ENCODE measurements at places on chromosomes 1 and 21.
A peak's percentile ranks its signal among the peaks of the same experiment; 100 is the strongest.

- DNase-seq = peak; percentile 47
These were observed 191.8 kb upstream of the SAMSN1 start for GRCh38 chr21:14737922-14738321.

DNA sequence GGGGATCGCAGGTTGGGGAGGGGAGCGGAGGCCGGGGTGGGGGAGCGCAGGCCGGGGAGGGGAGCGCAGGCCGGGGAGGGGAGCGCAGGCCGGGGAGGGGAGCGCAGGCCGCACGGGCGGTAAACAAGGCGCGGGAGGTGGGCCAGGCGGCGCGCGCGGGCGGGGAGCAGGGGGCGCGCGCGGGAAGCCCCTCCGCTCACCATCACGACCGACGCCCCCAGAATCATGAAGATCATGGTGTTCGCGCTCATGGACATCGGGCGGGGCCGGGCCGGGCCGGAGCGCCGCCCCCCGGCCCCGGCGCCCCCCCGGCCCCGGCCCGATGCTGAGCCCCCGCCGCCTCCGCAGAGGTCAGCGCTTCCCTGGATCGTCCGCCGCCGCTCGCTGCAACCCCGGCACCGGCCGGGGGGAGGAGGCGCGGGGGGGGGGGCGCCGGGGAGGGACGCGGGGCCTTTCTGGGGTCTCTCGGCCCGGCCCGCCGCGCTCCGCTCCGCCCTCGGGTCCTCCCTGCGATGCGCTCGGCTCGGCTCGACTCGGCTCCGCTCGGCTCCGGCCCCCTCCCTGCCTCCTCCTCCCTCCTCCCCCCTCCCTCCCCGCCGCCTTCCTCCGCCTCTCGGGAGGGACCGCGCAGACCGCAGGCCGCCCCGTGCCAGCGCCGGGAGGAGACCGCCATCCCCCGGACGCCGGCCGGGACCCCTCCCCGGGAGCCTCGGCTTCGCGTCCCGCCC is at the start of gene TMEM240:
TSS of gene TMEM240 (minus strand) at position 535 of the 728 bp plus-strand sequence. CDS start at position 257, 278 bp downstream.
- DNase-seq = peak; percentile 52

GRCh38 chr1:216331211-216331610 is 92.0 kb downstream of the USH2A start:
- DNase-seq = no peak

- no peak for DNase-seq
These were observed 29.1 kb downstream of the SLC19A1 start for GRCh38 chr21:45513003-45513717.

DNA sequence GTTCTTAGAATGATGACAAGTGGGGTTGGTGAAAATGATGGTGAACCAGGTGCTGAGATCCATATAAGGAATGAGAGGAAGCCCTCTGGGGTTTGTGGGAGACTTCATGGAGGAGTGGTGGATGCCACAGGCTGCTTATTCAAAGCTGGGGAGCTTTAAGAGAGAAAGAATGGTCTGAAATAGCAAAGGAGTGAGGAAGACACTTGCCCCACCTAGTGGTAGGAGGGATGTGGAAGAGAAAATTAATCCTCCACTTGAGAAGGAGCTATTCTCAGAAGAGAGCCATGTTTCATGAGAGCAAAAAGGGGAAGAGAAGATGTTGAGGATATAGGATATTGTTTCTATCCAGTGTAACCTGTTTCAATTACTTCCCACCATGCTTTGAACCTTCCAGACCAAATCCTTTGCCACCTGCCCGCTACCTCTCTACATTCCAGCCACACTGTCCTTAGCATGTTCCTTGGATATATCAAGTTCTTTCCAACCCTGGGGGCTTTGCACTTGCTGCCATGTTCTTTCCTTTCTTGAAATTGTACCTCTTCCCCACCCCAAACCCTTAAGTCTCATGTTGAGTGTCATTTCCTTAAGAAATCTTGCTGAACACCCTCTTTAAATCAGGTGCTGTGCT is 19.6 kb upstream of the ZNF648 start:
- no peak for DNase-seq

DNA sequence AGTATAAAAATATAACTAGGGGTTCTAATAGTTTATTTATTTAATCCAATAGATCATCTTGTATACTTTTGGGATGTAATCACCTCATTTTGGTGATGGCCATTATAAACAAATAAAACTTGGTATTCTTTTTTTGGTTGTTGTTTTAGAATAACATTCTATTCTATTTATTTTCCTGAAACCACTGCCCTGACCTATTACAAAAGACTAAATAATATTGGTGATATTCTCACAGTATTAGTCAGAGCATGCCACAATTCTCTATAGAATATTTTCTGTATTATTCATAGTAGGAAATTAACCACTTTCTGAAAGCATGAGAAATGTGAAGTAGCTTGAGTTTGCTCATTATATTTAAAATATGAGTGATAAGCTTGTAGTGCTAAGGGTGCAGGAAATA is 54.1 kb upstream of the LRRC7 start:
- no peak for DNase-seq

DNA sequence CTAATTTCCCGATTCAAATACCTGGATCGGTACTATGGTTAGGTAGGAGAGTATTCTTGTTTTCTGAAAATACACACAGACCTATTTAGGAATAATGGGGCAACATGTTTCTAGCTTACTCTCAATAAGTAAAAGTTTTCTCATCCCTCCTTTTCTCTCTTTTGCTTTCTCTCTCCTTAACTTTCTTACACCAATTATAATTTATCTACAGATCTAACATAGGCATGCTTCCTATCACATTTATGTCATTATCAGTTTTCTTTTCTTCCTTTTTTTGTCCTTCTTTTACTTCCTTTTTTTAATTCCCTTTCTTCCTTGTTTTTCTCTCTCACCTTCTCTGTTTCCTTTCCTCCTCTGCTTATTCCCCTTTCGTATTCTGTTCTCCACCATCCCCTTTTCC is 20.3 kb downstream of the SNX7 start:
- no peak for DNase-seq

DNA sequence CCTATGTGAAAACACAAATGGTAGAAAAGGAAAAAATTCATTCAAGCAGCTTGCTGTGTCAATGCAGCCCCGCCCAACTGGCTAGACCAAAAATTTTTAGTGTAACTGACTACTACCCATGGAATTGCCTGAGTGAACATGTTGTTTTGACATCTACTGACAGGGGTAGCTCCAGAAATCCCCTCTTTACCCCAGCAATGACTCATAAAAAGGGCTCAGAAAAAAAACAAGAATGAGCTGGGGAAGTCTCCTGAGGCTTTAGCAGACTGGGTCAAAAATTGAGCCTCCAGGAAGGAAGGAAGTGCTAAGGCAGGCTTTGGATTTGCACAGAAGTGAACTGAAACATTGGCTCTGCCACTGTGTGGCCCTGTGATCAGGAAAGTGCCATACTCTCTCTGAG is 24.4 kb upstream of the FGGY start:
- no peak for DNase-seq

DNA sequence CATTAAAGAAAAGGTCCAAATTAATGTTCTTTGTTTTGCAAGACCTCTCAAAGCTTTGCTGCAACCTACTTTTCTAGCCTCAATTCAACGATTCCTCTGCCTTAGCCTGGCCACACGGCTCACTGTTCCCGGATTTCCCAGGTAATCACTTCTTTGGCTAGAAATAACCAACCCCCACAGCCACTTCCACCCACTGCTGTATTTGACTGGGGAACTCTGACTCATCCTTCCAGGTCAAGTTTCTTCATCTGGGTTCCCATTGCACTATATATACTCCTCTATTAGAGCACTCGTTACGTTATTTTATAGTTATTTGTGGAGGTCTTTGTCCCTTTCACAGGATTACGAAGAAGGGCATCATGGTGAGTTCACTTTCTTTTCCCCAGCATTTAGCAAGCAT is 185.9 kb downstream of the CACNA1E start:
- no peak for DNase-seq

GRCh38 chr21:45544449-45545235 is 2.4 kb upstream of the SLC19A1 start:
- DNase-seq = no peak

- no peak for DNase-seq
These were observed 3.0 kb downstream of the HLX start for GRCh38 chr1:220882061-220882891.

- DNase-seq = no peak
These were observed 458 bp downstream of the CRABP2 start for GRCh38 chr1:156704930-156705320.

DNA sequence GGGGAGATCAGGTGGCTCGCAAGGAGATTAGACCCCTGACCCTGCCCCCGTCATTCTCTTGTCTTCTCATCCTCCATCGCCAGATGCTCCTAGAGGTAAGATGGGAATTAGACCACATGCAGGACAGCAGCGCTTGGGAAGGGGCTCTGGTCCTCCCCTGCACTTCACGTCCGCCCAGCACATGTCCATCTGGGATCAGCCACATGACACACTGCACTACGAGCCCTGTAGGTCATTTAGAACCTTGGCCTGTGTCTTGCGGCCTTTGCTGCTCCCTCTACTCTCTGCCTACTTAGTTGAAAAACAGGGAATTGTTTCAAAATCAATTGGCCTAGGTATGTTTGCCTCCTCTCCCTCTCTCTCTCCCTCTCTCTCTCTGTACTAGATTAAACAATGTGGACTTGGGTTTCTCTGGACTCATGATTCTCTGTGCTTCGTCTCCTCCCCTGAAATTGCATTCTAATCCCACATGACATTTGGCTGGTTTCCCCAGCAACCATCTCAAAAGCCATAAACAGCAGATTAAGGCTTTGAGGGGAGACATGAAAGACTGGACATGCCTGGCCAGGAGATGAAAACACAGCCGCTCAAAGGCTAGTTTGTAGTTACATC is 3.8 kb upstream of the NCMAP start:
- peak; percentile 86 for DNase-seq

- no peak for DNase-seq
These were observed 1.7 kb downstream of the PERM1 start for GRCh38 chr1:980137-980571.

GRCh38 chr1:242405947-242406346 is 118.5 kb downstream of the PLD5 start:
- DNase-seq = no peak

DNA sequence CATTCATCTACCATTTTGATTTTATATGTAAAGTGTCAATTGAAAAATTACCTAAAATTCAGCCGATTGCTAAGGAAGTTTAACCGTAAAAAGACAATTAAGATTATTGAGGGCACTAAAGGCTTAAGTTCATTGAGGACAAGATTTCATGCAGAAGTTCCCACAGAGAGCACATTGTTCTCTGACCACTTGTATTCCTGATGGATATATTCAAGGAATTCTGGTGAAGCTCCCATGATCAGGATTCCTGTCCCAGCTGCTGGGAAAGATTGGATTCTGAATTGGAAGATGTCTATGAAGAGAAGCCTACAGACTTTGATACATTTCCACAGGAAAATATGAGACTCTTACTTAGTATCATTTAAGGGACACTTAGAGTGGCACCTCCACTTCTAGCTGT is 209.2 kb upstream of the KCTD3 start:
- no peak for DNase-seq

- no peak for DNase-seq
These were observed 40.9 kb downstream of the IFI44 start for GRCh38 chr1:78690516-78690915.

GRCh38 chr1:54259546-54260140 is 59.7 kb downstream of the MRPL37 start:
- no peak for DNase-seq

DNA sequence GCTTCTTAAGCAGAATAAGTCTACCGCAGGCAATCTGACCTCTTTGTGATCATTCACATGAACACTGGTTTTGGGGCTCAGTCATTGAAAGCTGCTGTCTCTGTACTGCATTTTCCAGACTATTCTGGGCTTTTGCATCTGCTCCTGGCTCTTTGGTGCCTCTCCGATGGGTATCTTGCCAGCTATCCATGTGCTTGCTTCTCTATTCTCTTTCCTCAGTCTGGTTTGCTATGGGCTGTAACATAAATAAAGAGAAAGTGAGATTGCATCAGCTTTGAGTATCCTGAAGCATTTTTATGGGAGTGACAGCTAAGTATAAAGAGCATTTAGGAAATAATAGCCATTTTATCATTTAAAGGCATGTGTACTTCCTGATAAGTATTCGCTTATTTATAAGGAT is 70.7 kb downstream of the C1orf21 start:
- DNase-seq = no peak

- DNase-seq = no peak
These were observed 59.8 kb downstream of the GPR88 start for GRCh38 chr1:100597784-100598183.

GRCh38 chr1:32753532-32754316 is 51.2 kb upstream of the SYNC start:
- DNase-seq = peak; percentile 78

GRCh38 chr1:8223526-8223925 is 94.4 kb upstream of the SLC45A1 start:
- no peak for DNase-seq

- no peak for DNase-seq
These were observed 85.9 kb upstream of the GADD45A start for GRCh38 chr1:67599085-67599484.

GRCh38 chr1:182596934-182597333 is 7.3 kb downstream of the RGS16 start:
- DNase-seq = no peak

DNA sequence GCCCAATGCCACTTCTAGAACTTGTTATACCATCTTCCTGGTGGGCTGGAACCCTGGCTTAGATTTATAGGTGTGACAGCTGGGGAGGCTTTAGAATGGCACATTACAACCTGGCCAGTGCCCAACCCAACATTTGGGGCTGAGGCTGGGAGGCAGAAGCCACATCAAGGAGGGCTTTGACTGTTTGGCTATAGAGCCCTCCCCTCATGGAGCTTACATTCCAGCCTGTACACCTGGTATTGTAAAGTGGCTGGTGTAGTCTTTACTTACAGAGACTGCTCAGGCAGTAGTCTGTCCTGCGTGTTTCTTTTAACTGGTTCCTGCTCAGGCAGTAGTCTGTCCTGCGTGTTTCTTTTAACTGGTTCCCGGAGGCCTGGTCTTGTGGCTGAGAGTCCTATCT is 10.0 kb upstream of the SLC2A1 start:
- peak; percentile 2 for DNase-seq

DNA sequence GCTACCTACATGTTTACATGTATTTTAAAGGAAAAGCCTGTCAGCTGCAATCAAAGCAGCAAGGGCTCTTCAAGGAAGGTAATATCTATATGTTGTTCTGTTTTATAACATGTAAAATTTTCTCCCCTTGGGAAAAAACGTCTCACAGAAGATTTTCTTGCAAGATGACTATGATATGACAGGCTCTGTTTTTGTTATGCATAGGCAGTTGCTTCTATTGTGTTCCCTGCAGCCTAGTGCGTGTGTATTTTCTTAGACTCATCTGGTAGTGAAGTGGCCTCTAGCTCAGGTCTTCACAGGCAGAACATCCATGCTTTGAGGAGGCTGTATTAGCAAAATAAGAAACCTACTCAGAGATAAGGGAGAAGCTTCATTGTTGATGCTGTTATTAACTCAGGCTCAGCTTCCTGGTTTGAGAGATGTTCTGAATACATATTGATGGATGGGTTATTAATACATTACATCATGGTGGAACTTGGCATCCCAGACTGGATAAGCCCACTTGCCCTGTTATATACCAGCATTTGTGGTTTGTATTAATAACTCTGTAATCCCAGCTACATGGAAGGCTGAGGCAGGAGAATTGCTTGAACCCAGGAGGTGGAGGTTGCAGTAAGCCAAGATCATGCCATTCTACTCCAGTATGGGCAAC is 35.8 kb downstream of the LAMC1 start:
- DNase-seq = no peak

GRCh38 chr1:29669912-29670311 is 433.6 kb downstream of the PTPRU start:
- no peak for DNase-seq

- no peak for DNase-seq
These were observed 16.4 kb upstream of the KCNN3 start for GRCh38 chr1:154886281-154887015.

GRCh38 chr1:218451415-218451814 is 106.3 kb downstream of the TGFB2 start:
- DNase-seq = no peak

GRCh38 chr1:169586395-169587255 is at the start of gene F5:
F5 (minus strand) TSS chr1:169586481; CDS start chr1:169586386, 95 bp downstream.
- no peak for DNase-seq

Data from large intestine (tissue), 12 donors.